ENCODE measurements at places on chromosomes 2 and 18. TPM values are rescaled to one million over a fixed set of nuclear protein-coding genes. Genes with fewer than 3 reads are reported as not detected.
A peak's percentile ranks its signal among the peaks of the same experiment; 100 is the strongest.

Gene ZDBF2
- total RNA-seq: 21.7 TPM

Gene NDC80
- total RNA-seq: 3.6 TPM

Gene YES1
- total RNA-seq: 9.6 TPM

Gene ASTL
- not detected for total RNA-seq

Gene IL36RN
- not detected for total RNA-seq

Gene RAD51AP2
- total RNA-seq: not detected

Gene SS18
- 72.2 TPM for total RNA-seq

Gene UGT1A7
- total RNA-seq: 3.8 TPM

Gene PLGLB1
- 6.4 TPM for total RNA-seq

Gene RGPD3
- total RNA-seq: 0.55 TPM

GRCh38 chr2:25982273-25982967 is at the start of gene KIF3C:
TSS of gene KIF3C (minus strand) at chr2:25982497. CDS start at chr2:25981917, 580 bp downstream.
- peak; percentile 59 for DNase-seq

- peak; percentile 22 for DNase-seq
These were observed 68.0 kb upstream of the SMAD7 start for GRCh38 chr18:49018554-49019445.

DNA sequence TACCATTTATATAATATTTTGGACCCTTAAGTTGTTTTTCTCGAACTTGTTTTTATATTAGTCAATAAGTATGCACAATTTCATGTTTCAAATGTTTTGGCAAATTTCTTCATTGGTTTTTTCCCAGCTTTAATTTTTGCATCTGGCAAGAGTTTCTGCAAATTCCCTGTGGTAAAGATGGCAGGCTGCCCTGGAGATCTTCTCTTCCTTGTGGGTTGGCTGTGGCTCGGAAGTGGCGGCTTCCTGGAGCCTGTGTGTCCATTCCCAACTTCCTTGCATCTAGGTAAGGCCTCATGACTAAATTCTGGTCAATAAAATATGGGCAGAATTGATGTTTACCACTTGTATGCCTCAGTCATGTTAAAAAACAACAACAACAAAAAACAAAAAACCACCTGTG is 818.6 kb downstream of the EPHA4 start:
- DNase-seq: no peak

- no peak for DNase-seq
These were observed 143.9 kb upstream of the SIX2 start for GRCh38 chr2:45153121-45153520.

- DNase-seq: no peak
These were observed 41.5 kb upstream of the EPC2 start for GRCh38 chr2:148602885-148603561.

DNA sequence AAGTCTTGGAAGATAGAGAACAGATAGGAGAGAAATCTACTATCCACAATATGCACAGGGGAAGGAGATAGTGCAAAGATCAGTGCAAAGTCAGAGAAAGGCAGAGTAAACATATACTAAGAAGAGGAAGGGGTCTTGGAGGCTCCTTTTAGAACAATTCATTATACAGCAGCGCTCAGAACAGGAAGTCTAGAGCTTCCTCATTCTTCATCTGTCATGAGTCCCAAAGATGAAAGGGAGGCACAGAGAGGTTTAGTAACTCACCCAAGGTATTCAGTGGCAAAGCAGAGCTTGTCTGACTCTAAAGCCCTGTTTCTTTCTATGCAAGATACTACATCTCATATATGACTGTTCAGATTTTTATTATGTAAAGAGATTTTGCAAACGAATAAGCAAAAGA is 1.4 kb downstream of the SP110 start:
- DNase-seq: no peak

DNA sequence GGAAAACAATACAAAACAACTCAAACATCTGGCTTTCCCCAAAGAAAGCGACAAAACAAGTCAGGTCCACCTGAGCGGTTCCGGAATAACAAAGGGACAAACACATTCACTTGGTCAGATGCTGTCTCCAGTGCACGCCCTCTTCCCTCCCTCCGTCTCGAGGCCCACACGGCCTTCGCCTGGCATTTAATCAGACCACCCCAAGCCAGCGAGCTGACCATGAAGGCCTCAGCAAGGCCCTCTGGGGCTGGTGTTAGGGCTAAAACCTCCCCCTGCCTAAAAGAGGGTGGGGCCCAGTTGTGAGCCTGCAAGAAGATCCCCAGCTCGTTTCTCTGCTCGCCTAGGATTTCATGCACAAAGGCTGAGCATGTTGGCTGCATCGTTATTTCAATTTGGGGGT is 180.3 kb downstream of the EIPR1 start:
- DNase-seq: no peak

GRCh38 chr2:241506793-241507429 is 1.5 kb downstream of the STK25 start:
- no peak for DNase-seq

- no peak for DNase-seq
These were observed 273.6 kb downstream of the ASXL3 start for GRCh38 chr18:33851546-33852078.

GRCh38 chr2:96353606-96354101 is 18.1 kb downstream of the NCAPH start:
- DNase-seq: peak; percentile 53

DNA sequence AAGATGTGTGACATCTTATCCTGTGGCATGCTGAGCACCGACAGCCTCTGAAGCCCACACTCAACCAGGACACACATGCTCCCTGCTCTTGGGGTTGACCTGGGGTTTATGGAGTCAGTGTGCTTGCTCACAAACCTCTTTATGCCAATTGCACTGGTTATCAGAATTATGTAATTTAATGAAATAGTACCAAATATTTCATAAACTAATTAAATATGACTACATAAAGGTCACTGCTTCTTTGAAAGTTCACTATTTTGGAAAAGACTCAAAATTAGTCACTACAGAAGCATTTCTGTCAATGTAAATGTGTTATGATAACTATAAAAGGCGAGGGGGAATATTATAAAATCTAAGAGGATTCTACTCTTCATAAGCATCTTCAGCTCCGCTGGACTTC is 76.7 kb downstream of the FHOD3 start:
- no peak for DNase-seq

GRCh38 chr2:20469595-20469994 is 22.7 kb downstream of the RHOB start:
- no peak for DNase-seq

GRCh38 chr2:124988794-124989193 is 963.7 kb downstream of the CNTNAP5 start:
- no peak for DNase-seq

- no peak for DNase-seq
These were observed 12.1 kb downstream of the RNF149 start for GRCh38 chr2:101296371-101296770.

GRCh38 chr2:187862715-187863114 is 308.5 kb upstream of the TFPI start:
- no peak for DNase-seq

GRCh38 chr2:149184991-149185390 is 145.4 kb upstream of the LYPD6 start:
- no peak for DNase-seq

GRCh38 chr2:200847269-200847668 is 17.2 kb downstream of the CLK1 start:
- DNase-seq: no peak

DNA sequence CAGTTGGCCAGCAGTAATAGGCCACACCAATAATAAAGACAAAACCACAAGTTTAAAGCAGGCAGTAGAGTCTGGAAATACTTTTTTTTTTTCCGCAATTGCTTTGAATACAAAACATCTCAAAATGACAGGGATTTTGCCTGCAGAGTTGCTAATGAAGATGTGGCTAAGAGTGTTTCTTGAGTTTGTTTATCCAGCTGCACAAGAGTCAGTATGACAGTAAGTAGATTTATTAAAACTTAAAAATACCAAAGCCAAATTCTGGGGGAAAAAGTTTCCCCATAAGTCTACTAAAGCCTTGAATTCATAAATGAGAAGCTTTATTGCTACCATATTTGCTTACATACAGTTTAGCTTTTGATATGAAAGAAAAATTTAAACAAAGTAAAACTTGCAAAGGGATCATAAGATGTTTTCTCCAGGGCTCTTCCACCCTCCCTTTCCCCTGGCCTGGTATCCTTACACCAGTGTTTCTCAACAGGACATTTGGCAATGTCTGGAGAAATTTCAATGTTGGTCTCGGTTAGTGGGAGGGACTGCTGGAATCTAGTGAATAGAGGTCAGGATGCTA is 3.9 kb upstream of the DSEL start:
- no peak for DNase-seq

DNA sequence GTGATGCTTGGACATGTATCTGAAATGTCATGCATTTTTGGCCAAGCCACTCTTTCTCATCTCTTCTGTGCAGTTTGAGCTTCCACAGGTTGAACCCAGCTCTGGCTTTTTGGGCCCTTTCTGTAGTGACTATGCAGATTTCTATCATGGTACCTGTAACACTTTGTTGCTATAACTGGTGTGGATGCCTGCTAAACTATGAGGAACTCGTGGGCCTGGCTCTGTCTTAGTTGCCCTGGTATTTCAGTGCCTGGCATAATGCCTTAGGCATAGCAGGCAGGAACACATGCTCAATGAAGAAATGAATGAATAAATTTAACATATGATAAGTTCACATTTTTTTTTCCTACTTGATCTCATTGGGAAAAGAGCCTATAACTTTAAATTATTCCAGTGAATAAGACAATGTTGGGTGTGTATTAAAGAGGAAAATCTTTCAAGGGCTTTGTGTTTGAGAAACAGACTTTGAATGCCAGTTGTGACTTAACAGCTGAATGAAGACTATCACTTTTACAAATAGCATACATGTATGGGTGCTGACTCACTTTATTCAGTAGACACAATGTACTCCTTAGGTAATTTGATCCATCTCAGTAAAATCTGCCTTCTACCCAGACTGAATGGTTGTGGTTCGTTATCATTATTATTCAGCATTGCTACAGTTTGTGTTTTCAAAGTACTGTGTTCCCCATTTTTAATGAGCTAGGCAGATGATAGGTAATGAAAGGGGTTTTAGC is 86.4 kb upstream of the MAP4K3 start:
- DNase-seq: no peak

- DNase-seq: no peak
These were observed 23.7 kb downstream of the EFEMP1 start for GRCh38 chr2:55899881-55900280.

- DNase-seq: no peak
These were observed 141.5 kb downstream of the OSR1 start for GRCh38 chr2:19216676-19217602.

DNA sequence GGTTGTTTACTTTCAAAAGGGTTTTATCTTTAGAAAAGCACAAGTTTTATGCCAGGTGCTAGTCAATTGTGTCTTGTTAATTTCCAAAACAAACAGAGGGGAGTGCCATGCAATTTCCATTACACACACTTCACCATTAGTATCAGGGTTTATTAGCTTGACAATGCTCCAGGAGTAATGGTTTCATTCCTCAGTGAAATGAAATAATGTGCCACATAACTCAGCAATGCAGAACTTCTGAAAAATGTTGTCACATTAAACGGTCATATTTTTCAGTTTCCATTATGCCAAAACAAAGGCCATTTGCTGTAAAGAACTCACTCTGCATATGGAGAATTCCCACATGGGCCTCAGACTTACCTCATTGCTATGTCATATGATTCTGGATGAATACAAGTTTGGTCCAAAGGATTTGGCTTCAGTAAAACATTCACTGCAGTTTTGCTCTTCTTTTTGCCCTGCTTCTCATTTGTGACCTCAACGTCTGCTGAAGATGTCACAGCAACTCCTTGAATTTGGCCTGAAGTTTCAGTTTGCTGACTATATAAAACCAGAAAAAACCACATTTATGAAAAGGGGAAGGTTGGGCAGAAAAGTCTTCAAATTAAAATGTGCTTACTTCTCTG is 198.2 kb downstream of the SRBD1 start:
- DNase-seq: peak; percentile 61

- DNase-seq: no peak
These were observed 199.4 kb downstream of the NEDD4L start for GRCh38 chr18:58243401-58243800.

DNA sequence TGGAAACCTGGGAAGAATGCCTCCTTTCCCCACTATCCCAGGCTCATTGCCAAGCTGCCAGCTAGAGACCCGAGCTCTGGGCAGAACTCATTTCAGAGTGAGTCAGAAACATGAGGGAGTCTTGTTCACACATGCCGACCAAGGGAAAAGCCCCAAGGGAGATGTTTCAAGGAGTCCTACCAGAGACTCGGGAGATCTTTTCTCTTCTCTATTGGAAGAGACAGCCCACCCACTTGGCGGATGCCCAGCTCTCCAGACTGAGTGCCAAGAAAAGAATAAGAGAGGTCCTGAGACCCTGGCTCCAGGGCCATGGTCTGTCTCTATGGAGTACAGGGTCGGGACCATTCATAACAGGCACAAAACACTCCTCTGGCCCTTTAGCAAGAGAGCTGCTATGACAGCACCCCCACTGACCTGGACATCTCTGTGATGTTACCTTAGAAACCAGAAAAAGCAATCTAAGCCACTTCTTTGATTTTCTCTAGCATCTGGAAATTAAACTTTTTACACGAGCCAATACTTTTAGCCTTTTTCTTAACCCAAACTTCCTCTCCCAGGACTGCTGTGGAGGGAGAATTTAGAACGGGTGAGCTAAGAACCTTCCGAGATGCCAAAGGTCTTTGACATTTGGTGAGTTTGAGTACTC is 18.5 kb upstream of the IGFBP5 start:
- DNase-seq: no peak

DNA sequence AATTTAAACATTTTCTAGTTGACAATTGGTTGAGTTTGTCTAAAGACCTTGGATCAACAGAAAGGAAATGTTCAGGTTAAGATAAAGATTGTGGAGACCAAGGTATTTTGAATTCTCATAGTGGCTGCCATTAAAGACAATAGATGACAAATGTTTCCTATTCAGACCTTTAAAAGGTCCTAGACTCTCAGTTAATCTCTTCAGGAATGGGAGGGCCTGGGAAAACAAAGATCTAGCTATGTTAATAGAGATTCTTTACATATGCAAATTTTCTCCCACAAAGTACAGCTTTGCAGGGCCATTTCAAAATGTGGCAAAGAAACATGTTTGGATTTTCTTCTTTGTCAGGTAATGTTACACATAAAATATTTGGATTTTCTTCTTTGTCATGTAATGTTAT is 403.9 kb downstream of the SPAG16 start:
- DNase-seq: no peak

DNA sequence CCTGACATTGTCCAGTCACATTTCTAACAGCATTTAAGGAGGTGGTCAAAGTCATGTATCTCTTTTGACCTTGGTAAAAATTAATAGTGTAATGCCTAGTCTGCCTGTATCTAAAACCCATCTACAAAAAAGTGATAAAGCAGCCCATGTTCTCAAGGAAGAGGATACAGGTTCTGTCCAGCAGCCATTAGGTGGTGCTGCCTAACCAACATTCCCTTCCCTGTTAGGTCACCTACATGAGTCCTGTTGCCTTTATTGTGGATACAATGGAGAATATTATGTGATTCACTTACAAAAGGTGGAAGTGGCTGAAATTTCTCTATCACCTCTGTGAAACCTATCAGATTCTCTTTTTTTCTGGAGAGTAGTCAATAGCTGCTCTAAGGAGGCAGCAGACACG is 52.5 kb downstream of the AQP4 start:
- peak; percentile 85 for DNase-seq

DNA sequence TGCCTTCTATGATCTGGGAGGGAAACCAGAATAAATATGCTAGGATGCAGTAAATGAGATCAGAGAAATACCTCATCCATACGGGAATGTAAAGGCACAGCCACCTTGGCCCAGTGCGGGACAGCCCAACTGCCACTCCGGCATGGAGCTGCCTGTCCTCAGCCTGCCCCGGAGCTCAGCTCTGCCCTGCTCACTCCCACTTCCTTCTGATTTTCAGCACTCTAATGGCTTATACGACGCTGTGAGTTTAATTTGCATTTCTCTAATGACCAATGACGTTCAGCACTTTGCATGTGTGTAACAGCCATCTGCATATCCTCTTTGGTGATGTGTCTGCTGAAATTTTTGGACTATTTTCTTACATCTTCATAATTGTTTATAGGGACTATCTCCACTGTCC is 172.5 kb upstream of the RAB6C start:
- no peak for DNase-seq

Measured in stomach (tissue), 19 donors.